ENCODE measurements at places on chromosomes 1 and 21. TPM values are rescaled to one million over a fixed set of nuclear protein-coding genes. Genes with fewer than 3 reads are reported as not detected.

CYP4Z1 gene
- total RNA-seq: not detected

CTXND2 gene
- total RNA-seq: not detected

DNA sequence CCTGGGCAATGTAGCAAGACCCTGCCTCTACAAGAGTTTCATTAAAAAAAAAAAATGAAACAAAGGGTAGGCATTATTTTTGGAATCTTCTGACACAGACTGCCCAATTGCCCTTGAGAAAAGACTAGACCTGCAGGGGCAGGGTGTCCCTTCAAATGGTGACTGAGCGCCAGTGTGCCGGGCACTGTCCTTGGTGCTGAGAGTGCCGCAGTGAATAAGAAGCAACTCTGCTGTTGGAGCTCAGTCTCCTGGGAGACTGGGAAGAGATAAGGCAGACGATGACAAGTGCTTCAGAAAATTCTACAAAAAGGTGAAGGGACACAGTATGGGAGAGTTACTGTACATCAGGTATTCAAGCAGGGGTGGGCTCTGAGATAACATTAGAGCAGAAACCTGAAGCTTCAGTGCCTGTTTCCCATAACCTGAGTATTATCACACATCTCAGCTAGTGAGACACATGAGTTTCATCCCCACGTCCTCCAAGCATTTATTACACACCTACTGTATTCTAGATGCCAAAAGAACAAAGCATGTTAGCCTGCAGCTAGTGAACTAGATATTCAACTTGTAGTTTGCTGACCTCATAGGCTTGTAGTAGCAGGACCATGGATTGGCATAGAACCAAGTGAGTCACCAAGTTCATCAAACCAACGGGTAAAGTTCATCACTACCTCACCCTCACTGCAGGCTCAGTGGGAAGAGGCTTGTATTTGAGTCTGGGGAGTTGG is 18.4 kb upstream of the RPL11 start:
- DNase-seq: no peak

GRCh38 chr1:207404849-207405525 is 49.1 kb upstream of the CR2 start:
- peak; percentile 56 for DNase-seq

DNA sequence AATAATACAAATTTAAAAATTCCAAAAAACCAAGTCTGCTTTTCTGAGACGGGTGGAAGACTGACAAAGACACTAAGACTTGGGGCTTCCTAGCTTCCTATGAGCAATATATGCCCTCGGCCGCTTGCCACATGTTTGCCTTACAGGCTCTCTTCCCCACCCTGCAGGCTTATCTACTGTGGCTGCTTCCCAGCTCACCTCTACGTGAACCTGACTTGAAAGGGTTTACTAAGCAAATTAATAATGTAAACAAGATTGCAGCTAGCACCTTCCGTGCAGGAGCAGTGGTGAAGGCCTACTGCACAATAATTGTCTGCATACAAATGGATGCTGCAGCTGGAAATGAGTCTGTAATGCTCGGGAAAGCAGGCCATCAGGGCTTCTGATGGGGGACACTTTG is 152.9 kb upstream of the DAB1 start:
- no peak for DNase-seq

GRCh38 chr1:244296003-244296402 is 155.7 kb downstream of the ADSS2 start:
- no peak for DNase-seq

DNA sequence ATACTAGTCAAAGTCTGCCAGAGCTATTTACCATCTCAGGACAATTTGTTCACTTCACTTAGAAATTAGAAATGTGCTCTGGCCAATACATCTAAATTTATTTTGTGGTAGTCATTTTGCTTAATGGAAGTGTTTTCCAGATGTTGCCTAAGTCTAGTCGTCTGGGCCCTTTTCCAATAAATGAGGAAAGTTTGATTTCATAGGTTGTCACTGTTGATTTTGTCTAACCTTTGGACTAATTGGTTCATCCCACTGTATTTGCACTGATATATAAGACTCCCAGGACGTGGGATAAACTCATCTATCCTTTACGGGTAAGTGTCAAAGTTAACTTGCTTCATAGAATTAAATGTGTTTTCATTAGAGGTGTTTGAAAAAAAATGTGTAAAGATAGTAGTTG is 79.1 kb downstream of the TPR start:
- no peak for DNase-seq
